Left lung (tissue), 14 donors: ENCODE measurements at places on chromosomes 2 and 18. TPM values are rescaled to one million over a fixed set of nuclear protein-coding genes. Genes with fewer than 3 reads are reported as not detected.

GRCh38 chr2:182854375-182855105, 11.9 kb downstream of the FRZB start:
- H3K36me3 ChIP-seq, result no peaks in the 10 kb centered on the region
- H3K27me3 ChIP-seq, result no peaks in the 10 kb centered on the region
- DNase-seq, result no peak
- H3K27ac ChIP-seq, result no peak overlapping the region

DNA sequence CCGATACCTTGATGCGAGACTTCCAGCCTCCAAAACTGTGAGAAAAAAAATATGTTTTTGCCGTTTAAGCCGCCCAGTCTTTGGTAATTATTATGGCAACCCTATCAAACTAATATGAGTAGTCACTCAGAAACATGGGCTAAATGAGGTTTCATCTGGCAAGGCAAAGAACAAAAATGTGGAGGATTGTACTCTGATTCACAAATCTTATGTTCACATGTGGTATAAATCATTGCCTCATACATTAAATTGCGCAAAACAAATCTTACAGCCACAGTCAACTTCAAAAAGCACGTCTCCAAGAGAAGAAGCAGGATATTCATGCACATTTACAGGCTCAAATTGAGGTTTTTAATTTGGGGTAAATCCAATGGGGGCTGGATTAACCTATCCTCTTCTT, 1435.4 kb upstream of the LRRTM1 start:
- no peak overlapping the region for H3K27ac ChIP-seq
- H3K4me3 ChIP-seq, result no peak overlapping the region
- no peak for DNase-seq
- no peaks in the 10 kb centered on the region for H3K4me1 ChIP-seq
- no peaks in the 10 kb centered on the region for H3K27me3 ChIP-seq

GRCh38 chr2:56314796-56315195, 131.0 kb downstream of the CCDC85A start:
- H3K36me3 ChIP-seq, result no peaks in the 10 kb centered on the region
- H3K27ac ChIP-seq, result peak overlapping the region; percentile 42

GRCh38 chr2:29763371-29763770, 158.0 kb downstream of the ALK start:
- H3K36me3 ChIP-seq, result no peaks in the 10 kb centered on the region
- no peaks in the 10 kb centered on the region for H3K4me1 ChIP-seq
- H3K27me3 ChIP-seq, result no peaks in the 10 kb centered on the region
- H3K4me3 ChIP-seq, result no peak overlapping the region
- no peak overlapping the region for H3K27ac ChIP-seq

- H3K27me3 ChIP-seq, result no peaks in the 10 kb centered on the region
- DNase-seq, result no peak
- H3K4me3 ChIP-seq, result no peak overlapping the region
- H3K4me1 ChIP-seq, result no peaks in the 10 kb centered on the region
- peaks cover 85% of the 10 kb centered on the region for H3K36me3 ChIP-seq
- H3K27ac ChIP-seq, result no peak overlapping the region
These were observed 34.0 kb downstream of the CCNT2 start for GRCh38 chr2:134952608-134953007.

DNA sequence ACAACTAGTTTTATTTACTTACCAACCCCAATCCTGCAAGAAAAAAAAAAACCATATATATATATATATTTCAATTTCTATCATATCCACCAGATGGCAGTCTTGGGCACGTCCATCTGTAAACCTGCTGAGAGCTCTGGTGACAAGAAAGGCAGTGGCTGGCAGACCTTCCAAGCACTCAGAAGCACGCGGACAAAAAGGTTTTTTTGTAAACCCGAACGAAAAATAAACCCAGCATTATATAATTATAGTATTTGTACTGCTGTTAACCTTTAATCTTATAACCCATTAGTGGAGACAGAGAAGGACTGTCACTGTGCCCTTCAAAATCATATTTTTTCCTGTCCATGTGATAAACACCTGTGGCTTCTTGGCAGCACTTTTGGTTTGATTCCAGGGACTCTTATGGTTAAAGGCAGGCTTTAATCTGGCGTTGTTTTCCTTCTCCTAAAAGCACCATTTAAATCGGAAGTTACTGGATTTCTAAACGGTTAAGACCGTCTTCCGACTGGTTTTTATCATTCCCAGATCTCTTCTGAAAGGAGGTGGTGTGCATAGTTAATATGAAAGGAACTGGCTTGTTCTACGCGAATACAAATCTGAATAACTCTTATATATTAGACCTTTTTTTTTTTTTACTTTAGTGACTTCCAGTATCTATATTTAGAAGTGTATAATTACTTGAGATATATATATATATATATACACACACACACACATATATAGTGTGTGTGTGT, 31.0 kb upstream of the SLC3A1 start:
- H3K36me3 ChIP-seq, result no peaks in the 10 kb centered on the region
- H3K27me3 ChIP-seq, result no peaks in the 10 kb centered on the region
- peak overlapping the region; percentile 6 for H3K27ac ChIP-seq
- H3K4me3 ChIP-seq, result no peak overlapping the region
- DNase-seq, result peak; percentile 57

- H3K27me3 ChIP-seq, result no peaks in the 10 kb centered on the region
- no peak overlapping the region for H3K27ac ChIP-seq
- DNase-seq, result no peak
- H3K36me3 ChIP-seq, result no peaks in the 10 kb centered on the region
- H3K4me3 ChIP-seq, result no peak overlapping the region
These were observed 210.7 kb upstream of the RASGRP3 start for GRCh38 chr2:33265584-33266338.

DNA sequence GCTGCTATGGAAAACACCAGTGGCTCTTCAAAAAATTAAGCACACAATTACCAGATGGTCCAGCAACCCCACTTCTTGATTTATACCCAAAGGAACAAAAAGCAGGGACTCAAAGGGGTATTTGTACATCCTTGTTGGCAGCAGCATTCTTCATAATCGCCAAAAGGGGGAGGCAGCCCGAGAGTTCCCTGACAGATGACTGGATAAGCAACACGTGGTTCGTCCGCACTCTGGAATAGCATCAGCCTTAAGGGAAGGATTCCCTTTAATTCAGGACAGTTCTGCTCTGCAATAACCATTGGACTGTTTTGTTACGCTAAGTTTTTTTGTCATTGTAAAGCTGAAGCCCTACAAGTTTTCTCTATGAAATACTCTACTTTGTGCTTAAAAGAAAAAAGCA, 76.7 kb upstream of the TWIST2 start:
- no peaks in the 10 kb centered on the region for H3K4me1 ChIP-seq
- DNase-seq, result peak; percentile 24
- H3K27ac ChIP-seq, result no peak overlapping the region
- no peak overlapping the region for H3K4me3 ChIP-seq
- no peaks in the 10 kb centered on the region for H3K36me3 ChIP-seq

Gene TRIB2
- total RNA-seq, result 39.7 TPM

GRCh38 chr2:55585451-55586080, 31.9 kb downstream of the PPP4R3B start:
- no peak overlapping the region for H3K4me3 ChIP-seq
- no peaks in the 10 kb centered on the region for H3K4me1 ChIP-seq
- H3K27me3 ChIP-seq, result no peaks in the 10 kb centered on the region
- H3K27ac ChIP-seq, result no peak overlapping the region

- no peaks in the 10 kb centered on the region for H3K4me1 ChIP-seq
- H3K27me3 ChIP-seq, result no peaks in the 10 kb centered on the region
- H3K4me3 ChIP-seq, result no peak overlapping the region
- no peak overlapping the region for H3K27ac ChIP-seq
- no peaks in the 10 kb centered on the region for H3K36me3 ChIP-seq
These were observed 142.3 kb upstream of the NT5C1B start for GRCh38 chr2:18731666-18732065.

DNA sequence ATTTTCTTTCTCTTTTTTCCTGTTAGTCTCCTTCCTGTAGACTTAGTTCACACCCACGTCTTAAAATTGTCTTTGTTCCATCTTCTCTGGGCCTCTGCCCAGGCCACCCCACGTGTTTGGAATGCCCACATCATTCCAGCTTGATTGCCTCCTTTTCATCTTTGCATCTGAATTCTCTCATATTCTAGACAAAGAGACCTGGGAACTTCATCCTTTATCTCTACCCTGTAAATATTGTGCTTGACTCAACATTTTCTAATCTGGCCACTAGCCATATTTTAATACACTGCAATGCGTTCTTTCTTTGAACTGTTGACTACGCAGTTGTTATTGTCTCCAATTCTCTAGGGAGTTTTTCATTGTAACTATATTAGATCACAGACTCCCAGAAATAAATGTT, 187.5 kb upstream of the NRXN1 start:
- no peaks in the 10 kb centered on the region for H3K4me1 ChIP-seq
- H3K27me3 ChIP-seq, result no peaks in the 10 kb centered on the region
- no peak overlapping the region for H3K4me3 ChIP-seq
- no peaks in the 10 kb centered on the region for H3K36me3 ChIP-seq
- no peak overlapping the region for H3K27ac ChIP-seq
- no peak for DNase-seq

DNA sequence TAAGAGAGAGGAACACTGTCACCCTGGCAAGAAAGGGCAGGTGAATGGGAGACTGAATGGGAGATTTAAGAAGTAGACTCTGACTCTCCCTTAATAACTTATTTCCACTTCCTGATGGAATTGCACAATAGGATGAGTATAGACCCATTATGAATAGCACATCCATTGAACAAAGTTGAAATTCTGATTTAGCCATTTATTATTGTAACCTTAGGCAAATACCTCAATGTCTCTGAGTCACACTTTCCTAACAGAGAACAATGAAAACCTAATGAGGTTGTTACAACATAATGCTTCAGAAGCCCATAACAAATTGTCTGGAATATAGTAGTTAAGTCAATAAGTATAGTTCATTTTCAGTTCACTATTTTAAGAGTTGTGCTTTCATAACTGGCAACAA, 78.9 kb downstream of the NRXN1 start:
- no peak for DNase-seq
- no peaks in the 10 kb centered on the region for H3K27me3 ChIP-seq
- H3K27ac ChIP-seq, result no peak overlapping the region
- H3K36me3 ChIP-seq, result no peaks in the 10 kb centered on the region
- no peaks in the 10 kb centered on the region for H3K4me1 ChIP-seq

Gene GPATCH11
- total RNA-seq, result 8.1 TPM

Gene HOXD10
- not detected for total RNA-seq

GRCh38 chr2:59711121-59711520, 842.3 kb downstream of the BCL11A start:
- H3K27me3 ChIP-seq, result no peaks in the 10 kb centered on the region
- H3K27ac ChIP-seq, result no peak overlapping the region
- no peak for DNase-seq
- no peaks in the 10 kb centered on the region for H3K36me3 ChIP-seq
- H3K4me1 ChIP-seq, result no peaks in the 10 kb centered on the region

GRCh38 chr2:55010149-55010591, 40.1 kb downstream of the RTN4 start:
- DNase-seq, result no peak
- peak overlapping the region; percentile 27 for H3K4me3 ChIP-seq
- H3K27ac ChIP-seq, result peak overlapping the region; percentile 74
- H3K36me3 ChIP-seq, result no peaks in the 10 kb centered on the region
- peaks cover 35% of the 10 kb centered on the region for H3K4me1 ChIP-seq

- no peak overlapping the region for H3K4me3 ChIP-seq
- H3K27ac ChIP-seq, result no peak overlapping the region
- no peaks in the 10 kb centered on the region for H3K27me3 ChIP-seq
- H3K36me3 ChIP-seq, result no peaks in the 10 kb centered on the region
These were observed 74.1 kb downstream of the PSMG2 start for GRCh38 chr18:12776821-12777471.

DNA sequence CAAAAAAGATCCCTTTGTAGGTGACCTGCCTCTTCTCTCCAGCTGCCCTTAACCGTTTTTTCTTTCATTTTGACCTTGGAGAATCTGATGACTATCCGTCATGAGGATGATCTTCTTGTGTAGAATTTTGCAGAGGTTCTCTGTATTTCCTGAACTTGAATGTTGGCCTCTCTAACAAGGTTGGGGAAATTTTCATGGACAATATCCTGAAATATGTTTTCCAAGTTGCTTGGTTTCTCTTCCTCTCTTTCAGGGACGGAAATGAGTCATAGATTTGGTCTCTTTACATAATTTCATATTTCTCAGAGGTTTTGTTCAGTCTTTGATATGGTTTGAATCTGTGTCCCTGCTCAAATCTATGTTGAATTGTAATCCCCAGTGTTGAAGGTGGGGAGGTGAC, 34.0 kb downstream of the ZC3H8 start:
- DNase-seq, result no peak
- H3K4me3 ChIP-seq, result no peak overlapping the region
- no peaks in the 10 kb centered on the region for H3K27me3 ChIP-seq
- no peak overlapping the region for H3K27ac ChIP-seq
- H3K4me1 ChIP-seq, result no peaks in the 10 kb centered on the region
- peaks cover 41% of the 10 kb centered on the region for H3K36me3 ChIP-seq

DNA sequence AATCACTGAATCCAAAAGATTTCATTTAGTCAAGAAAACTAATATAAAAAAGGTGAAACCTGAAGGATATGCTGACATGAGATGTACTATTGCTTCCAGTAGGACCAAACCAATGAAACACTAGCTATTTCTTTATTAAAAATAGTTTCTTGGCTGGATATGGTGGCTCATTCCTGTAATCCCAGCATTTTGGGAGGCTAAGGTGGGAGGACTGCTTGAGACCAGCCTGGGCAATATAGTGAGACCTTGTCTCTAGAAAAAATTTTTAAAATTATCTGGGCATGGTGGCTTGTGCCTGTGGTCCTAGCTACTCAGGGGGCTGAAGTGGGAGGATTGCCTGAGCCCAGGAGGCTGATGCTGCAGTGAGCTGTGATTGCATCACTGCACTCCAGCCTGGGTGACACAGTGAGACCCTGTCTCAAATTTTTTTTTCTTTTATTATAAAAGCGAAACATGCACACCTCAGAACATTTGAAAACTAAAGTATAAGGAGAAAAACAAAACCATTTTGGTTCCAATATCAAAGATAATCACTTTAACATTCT, 266.2 kb downstream of the TGIF1 start:
- no peak overlapping the region for H3K27ac ChIP-seq
- no peaks in the 10 kb centered on the region for H3K27me3 ChIP-seq
- no peaks in the 10 kb centered on the region for H3K36me3 ChIP-seq

Gene SPOPL
- total RNA-seq, result 29.4 TPM

- no peak overlapping the region for H3K4me3 ChIP-seq
- no peak for DNase-seq
- no peaks in the 10 kb centered on the region for H3K36me3 ChIP-seq
- H3K4me1 ChIP-seq, result no peaks in the 10 kb centered on the region
- no peaks in the 10 kb centered on the region for H3K27me3 ChIP-seq
These were observed 44.4 kb downstream of the KCNE4 start for GRCh38 chr2:223096235-223096970.

- H3K27ac ChIP-seq, result no peak overlapping the region
- H3K4me3 ChIP-seq, result no peak overlapping the region
- no peaks in the 10 kb centered on the region for H3K36me3 ChIP-seq
These were observed 319.0 kb downstream of the BCL11A start for GRCh38 chr2:60234274-60234986.

Gene GPC1
- 60.4 TPM for total RNA-seq
